ENCODE measurements at places on chromosomes 2 and 18.

DNA sequence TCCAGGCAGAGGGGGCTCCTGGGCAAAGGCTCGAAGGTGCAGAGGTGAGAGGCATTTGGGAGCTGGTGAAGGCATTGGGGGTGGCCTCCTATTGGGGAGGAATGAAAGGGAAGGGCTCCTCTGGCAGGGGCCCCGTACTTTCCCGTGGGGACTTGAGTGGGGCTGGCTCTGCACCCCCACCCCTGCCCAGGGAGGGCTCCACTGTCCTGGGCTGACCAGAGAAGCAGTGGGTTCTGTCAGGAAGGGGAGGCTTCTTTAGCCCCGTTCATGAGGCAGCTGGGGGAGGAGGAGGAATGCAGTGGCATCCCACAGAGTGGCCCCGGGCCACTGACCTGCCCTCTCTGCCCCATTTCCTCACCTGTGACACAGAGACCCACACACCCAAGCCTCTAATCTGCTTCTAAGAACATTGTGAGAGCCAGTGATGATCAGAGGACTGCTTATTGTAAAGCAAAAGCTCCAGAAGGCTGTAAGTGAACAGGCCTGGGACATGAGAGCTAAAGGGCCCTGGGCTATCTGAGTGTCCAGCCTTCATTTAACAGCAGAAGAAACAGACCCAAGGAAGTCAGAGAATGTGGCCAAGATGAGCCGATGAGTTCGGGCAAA, 38.6 kb upstream of the GPAT2 start:
- DNase-seq = no peak

DNA sequence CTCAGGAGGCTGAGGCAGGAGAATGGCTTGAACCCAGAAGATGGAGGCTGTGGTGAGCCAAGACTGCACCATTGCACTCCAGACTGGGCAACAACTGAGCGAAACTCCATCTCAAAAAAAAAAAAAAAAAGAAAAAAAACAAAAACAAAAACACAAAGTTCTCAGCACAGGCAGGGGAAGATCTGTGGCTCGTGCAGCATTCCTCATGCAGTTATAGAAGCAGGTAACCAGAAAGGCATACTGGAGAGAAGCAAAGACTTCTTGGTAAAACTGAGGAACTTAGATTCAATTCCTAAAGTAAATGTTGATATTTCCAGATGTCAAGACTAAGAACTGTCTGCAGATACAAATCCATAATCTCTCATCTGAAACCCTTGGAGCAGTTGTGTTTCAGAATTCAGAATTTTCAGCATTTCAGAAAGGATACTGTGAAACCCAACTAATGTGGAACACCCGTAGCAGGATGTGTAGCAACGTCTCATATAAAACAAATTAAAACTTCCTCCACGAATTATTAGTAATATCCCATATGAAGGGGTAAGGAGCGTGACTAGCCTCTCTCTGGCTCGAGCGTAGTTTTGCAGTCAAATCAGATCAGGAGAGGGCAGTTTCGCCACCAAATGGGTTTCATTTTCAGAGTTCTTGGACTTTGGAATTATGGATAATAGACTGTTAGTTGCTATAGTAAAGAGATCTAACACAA, 13.2 kb upstream of the SLC25A52 start:
- no peak for DNase-seq

DNA sequence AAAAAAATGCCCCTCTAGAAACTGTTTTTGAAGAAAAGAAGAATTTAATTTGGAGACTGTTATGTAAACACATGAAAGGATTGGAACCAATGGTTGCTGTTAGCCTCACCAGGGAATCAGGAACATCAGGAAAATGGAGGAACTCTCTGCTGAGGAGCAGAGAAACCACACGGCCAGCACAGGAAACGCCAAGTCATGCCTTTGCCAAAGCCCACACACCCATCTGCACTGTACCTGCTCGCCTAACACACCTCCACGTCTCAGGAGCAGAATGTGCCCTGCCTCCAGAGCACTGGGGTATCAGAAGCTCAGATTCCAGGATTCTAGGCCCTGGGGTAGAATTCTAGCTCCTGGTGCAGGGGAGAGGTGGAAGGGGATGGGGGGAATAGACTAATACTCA, 9.8 kb upstream of the SCYGR1 start:
- no peak for DNase-seq

- no peak for DNase-seq
Observed at GRCh38 chr2:56892382-56892781, 708.6 kb downstream of the CCDC85A start.

- no peak for DNase-seq
Observed at GRCh38 chr2:222127660-222128059, 171.1 kb downstream of the PAX3 start.

DNA sequence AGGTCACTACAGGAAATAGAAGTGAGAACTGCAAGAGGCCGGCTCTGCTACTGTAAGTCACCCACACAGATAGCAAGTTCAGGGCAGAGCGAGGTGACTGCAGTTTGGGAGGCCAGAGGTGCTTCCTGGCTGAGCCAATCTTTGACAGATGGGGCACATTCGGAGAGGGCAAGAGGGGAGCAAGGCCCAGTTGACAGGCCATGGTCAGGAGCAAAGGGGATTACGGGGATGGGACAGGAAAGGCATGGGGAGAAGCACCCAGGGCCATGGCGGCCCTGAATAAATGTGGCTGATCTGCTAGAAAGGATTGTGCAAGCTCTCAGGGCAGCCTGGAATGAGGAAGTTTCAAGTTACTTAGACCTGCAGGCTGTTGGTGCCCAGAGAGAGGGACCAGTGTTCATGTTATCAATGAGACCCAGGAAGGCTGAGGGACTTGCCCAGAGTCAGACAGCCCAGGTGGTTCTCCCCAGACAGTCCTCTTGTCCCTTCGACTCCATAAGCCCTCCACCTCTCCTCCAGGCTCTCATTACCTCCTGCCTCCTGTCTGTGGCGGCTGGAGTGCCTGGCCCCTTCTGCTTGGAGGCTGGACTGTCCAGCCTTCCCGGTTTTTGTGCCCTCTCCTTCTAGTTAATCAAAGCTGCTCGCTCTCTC, 123.3 kb downstream of the CTIF start:
- no peak for DNase-seq

GRCh38 chr18:47953471-47953931, 23.0 kb upstream of the SMAD2 start:
- DNase-seq = peak; percentile 39

- no peak for DNase-seq
Observed at GRCh38 chr18:31156821-31157763, 5.6 kb downstream of the DSC1 start.

- no peak for DNase-seq
Observed at GRCh38 chr2:207511851-207512250, 17.9 kb upstream of the CREB1 start.
